ENCODE measurements at places on chromosomes 13 and 19. TPM values are rescaled to one million over a fixed set of nuclear protein-coding genes. Genes with fewer than 3 reads are reported as not detected.

Gene TMPRSS9
- total RNA-seq, result not detected

GRCh38 chr19:32396046-32396652 lies 9.4 kb upstream of the DPY19L3 start:
- DNase-seq, result peak; percentile 42
- H3K27ac ChIP-seq, result peak overlapping the region; percentile 68
- peaks cover 12% of the 10 kb centered on the region for H3K4me1 ChIP-seq
- no peaks in the 10 kb centered on the region for H3K27me3 ChIP-seq

GRCh38 chr19:55489711-55490477 lies 1.7 kb downstream of the SSC5D start:
- DNase-seq, result no peak
- no peak overlapping the region for H3K4me3 ChIP-seq
- H3K4me1 ChIP-seq, result peaks cover 14% of the 10 kb centered on the region
- H3K27me3 ChIP-seq, result peaks cover 2% of the 10 kb centered on the region
- no peak overlapping the region for H3K27ac ChIP-seq

GRCh38 chr13:110108348-110109139 lies 198.4 kb downstream of the COL4A1 start:
- no peak overlapping the region for H3K4me3 ChIP-seq
- peak; percentile 40 for DNase-seq
- no peaks in the 10 kb centered on the region for H3K4me1 ChIP-seq
- no peak overlapping the region for H3K27ac ChIP-seq

Gene KCTD12
- total RNA-seq, result 9.9 TPM

GRCh38 chr13:76383676-76384461 lies 502.3 kb downstream of the KCTD12 start:
- no peaks in the 10 kb centered on the region for H3K27me3 ChIP-seq
- no peak for DNase-seq
- H3K36me3 ChIP-seq, result no peaks in the 10 kb centered on the region
- no peaks in the 10 kb centered on the region for H3K4me1 ChIP-seq
- no peak overlapping the region for H3K4me3 ChIP-seq

- H3K4me1 ChIP-seq, result no peaks in the 10 kb centered on the region
- no peaks in the 10 kb centered on the region for H3K27me3 ChIP-seq
- peaks cover 73% of the 10 kb centered on the region for H3K36me3 ChIP-seq
- H3K4me3 ChIP-seq, result no peak overlapping the region
- no peak overlapping the region for H3K27ac ChIP-seq
These were observed 27.7 kb downstream of the ZNF461 start for GRCh38 chr19:36638862-36639510.

DNA sequence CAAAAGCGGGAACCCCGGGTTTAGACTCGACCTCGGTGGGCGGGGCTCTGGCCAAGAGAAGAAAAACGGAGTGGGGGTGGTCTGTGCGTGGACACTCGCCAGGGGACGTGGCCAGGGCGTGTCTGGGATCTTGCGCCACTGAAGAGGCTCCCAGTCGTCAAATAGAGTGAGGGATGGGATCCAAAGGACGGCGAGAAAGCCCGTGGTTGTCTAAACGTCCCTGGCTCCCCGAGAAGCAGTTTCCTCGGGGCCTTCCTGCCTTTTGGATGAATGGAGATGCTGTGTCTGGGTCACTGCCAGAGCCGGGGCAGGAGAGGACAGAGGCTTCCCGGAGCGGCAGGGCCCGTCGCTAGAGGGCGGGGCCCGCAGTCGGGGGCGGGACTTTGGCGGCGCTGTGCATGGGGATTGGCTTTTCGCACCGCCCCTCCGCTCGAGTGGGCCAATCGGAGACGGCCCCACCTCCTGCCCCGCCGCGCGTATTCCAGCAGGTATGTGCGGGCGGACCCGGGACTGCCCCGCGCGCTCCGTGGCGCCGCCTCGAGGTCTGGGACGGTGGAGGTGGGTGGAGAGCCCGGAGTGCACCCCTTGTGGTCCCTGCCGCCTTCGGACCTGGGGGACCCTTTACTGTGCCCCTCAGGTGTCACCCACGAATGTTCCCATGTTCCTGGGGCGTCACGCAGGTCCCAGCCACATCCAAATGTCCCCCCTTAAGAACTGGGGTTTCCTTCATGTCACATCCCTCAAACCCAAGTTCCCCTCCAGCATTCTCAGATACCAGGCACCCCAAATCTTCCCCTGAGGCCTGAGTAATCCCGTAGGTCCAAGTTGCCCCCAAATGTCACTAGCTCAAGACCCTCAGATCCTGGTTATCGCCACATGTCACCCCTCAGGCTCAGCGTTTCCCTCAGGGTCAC lies 38.3 kb downstream of the ZSWIM4 start:
- DNase-seq, result peak; percentile 97
- H3K4me3 ChIP-seq, result peak overlapping the region; percentile 65
- H3K27ac ChIP-seq, result peak overlapping the region; percentile 91
- H3K4me1 ChIP-seq, result peaks cover 37% of the 10 kb centered on the region
- peaks cover 34% of the 10 kb centered on the region for H3K36me3 ChIP-seq

GRCh38 chr13:96994017-96994857 lies at the start of gene OXGR1:
OXGR1 (minus strand) TSS chr13:96994476; CDS start chr13:96987759, 6,717 bp downstream.
- H3K4me1 ChIP-seq, result peaks cover 6% of the 10 kb centered on the region
- DNase-seq, result peak; percentile 7
- no peaks in the 10 kb centered on the region for H3K36me3 ChIP-seq
- H3K4me3 ChIP-seq, result no peak within 1 kb of the TSS
- H3K27ac ChIP-seq, result no peak within 1 kb of the TSS
- peaks cover 47% of the 10 kb centered on the region for H3K27me3 ChIP-seq

DNA sequence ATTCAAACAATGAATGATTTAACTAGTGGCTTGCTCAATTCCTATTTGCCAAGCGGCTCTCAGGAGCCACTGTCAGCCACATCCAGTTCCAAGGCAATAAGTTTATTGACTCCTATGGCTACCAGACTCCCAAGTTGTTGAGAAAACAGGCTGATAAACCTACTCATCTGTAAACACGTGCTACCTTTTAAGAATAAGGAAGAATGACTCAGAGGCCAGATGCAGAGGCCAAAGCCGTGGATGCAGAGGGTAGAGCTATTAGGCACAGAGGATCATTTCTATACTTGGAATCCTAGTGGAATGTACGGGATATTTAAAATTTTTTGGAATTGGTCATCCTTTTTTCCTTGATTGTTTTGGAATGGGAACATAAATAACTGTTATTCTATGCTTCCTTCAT lies 1921.1 kb downstream of the OLFM4 start:
- no peaks in the 10 kb centered on the region for H3K27me3 ChIP-seq
- no peak for DNase-seq
- H3K4me3 ChIP-seq, result no peak overlapping the region
- H3K36me3 ChIP-seq, result no peaks in the 10 kb centered on the region

All from activated CD4-positive, alpha-beta T cell treated with anti-CD3 and anti-CD28 coated beads for 36 hours (primary cell).